Glutamatergic neuron (in vitro differentiated cells): ENCODE measurements at places on chromosomes 3 and 15. TPM values are rescaled to one million over a fixed set of nuclear protein-coding genes. Genes with fewer than 3 reads are reported as not detected.

GRCh38 chr3:195815169-195815771, 3.5 kb upstream of the MUC4 start:
- no peak overlapping the region for H3K4me3 ChIP-seq
- no peaks in the 10 kb centered on the region for H3K36me3 ChIP-seq
- peaks cover 4% of the 10 kb centered on the region for H3K27me3 ChIP-seq
- no peak for DNase-seq

DNA sequence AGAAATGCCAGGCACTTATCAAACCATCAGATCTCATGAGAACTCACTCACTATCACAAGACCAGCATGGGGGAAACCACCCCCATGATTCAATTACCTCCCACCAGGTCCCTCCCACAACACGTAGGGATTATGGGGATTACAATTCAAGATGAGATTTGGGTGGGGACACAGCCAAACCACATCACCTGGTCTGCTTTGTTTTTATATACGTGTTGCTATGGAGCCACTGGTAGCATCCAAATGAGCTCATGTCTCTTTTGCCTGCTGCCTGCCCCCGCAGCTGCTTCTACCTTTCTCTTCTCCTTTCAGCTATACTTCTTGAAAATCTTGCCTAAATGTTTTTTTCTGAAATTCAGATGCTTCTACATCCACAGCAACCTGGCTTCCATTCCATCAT, 26.8 kb upstream of the PCOLCE2 start:
- peaks cover 4% of the 10 kb centered on the region for H3K36me3 ChIP-seq
- H3K4me1 ChIP-seq: no peaks in the 10 kb centered on the region
- no peak overlapping the region for H3K27ac ChIP-seq
- H3K27me3 ChIP-seq: peaks cover 2% of the 10 kb centered on the region
- no peak for DNase-seq

GRCh38 chr3:4475804-4476203, 8.7 kb upstream of the SUMF1 start:
- no peak for DNase-seq
- H3K4me3 ChIP-seq: no peak overlapping the region
- H3K27ac ChIP-seq: no peak overlapping the region
- no peaks in the 10 kb centered on the region for H3K4me1 ChIP-seq
- H3K36me3 ChIP-seq: no peaks in the 10 kb centered on the region

DNA sequence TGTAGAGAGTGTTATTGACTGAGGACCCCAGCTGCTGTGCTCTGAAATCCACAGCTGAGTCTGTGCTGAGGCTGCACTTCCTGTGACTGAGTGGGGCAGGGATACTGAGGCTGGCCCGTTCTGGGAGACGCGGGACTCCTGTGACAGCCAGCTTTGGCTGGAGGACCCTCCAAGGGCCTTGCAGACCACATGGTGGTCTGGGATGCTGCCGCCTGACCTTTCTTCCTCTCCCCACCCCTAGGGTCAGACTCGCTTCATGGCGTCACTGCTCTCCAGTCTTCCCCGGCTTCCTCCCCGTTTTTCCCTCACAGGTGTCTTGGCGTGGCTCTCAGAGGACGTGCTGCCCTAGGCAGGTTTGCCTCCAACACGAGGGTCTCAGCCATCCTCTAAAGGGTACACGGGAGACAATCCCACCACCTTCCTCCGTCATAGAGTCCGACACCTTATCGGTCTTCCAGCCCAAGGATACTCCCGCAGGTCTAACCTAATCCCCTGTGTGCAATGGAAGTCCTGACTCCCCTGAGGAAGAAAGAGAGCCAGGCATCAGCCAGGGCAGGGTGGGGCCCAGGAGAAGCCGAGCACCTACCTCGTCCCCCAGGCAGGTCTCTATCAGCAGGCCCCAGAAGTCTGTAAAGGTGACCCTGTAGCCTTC, 19.9 kb upstream of the EHD4 start:
- no peaks in the 10 kb centered on the region for H3K36me3 ChIP-seq
- H3K4me3 ChIP-seq: no peak overlapping the region
- no peak overlapping the region for H3K27ac ChIP-seq

- no peak for DNase-seq
- peaks cover 5% of the 10 kb centered on the region for H3K36me3 ChIP-seq
- H3K27me3 ChIP-seq: peaks cover 2% of the 10 kb centered on the region
- no peak overlapping the region for H3K4me3 ChIP-seq
Observed at GRCh38 chr15:73985101-73985873, 6.8 kb downstream of the STOML1 start.

Gene KIF7
- 9.3 TPM for total RNA-seq

Gene ELP6
- total RNA-seq: 40.0 TPM

DNA sequence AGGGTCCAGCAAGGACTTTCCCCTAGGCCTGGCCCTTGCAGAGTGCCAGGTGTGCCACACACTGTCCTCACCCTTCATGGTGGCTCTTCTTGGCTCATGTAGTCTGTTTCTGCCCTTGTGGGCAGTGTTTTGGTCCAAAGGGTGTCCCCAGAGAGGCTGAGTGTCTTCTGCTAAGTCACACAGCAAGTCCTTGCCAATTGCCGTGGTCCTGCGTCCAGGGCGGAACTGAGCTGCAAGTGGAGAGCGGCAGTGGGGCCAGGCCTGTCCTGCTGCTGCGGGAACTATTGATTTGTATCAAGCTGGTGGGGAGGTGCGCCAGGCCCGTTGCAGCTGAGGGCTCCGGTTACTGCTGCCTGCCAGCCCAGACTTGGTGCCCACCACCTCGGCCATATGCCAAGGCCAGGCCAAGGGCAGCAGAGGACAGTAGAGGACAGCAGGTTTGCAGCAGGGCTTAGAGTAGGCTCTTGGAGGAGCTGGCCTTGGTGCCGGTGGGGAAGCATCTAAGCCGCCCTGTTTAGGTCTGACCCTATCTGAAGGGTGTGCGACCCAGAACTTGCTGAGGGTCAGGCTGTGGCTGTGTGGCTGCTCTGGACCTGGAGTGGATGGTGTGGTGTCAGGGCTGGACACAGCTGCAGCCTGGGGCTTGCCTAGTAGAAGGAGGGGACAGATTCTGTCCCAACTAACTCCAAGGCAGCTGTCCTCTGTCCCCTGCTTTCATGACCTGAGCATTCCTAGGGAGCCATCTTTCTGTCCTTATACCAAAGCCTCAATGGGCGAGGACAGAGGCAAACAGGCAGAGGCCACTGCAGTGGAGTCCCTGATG, 4.5 kb downstream of the AMIGO3 start:
- no peak overlapping the region for H3K27ac ChIP-seq
- H3K27me3 ChIP-seq: peaks cover 14% of the 10 kb centered on the region
- DNase-seq: no peak
- H3K4me1 ChIP-seq: peaks cover 8% of the 10 kb centered on the region
- H3K4me3 ChIP-seq: no peak overlapping the region

GRCh38 chr3:133506215-133506901, 67.1 kb upstream of the CDV3 start:
- no peaks in the 10 kb centered on the region for H3K4me1 ChIP-seq
- no peak overlapping the region for H3K4me3 ChIP-seq
- H3K27ac ChIP-seq: no peak overlapping the region
- no peak for DNase-seq

DNA sequence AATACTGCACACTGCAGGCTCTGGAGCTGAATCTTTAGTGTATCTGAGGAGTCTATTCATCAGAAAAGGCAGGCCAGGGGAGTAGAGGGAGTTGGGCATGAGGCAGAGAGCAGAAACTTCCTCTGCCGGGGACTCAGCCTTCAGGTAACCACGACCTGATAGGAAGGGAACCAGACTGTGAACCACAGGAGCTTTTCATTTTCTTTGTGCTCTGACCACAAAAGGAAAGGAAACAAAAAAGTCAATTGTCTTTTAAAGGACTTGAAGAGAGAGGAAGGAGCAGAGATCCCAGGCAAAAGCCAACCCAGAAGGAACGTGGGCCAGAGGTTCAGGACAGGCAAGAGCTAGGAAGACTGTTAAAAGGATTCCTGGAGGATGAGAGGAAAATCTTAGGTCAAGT, 573.3 kb downstream of the EPHB1 start:
- no peak for DNase-seq
- H3K27ac ChIP-seq: no peak overlapping the region
- no peaks in the 10 kb centered on the region for H3K36me3 ChIP-seq
- H3K4me1 ChIP-seq: no peaks in the 10 kb centered on the region
- H3K4me3 ChIP-seq: no peak overlapping the region

- H3K4me1 ChIP-seq: peaks cover 12% of the 10 kb centered on the region
- H3K27me3 ChIP-seq: no peaks in the 10 kb centered on the region
- no peak overlapping the region for H3K4me3 ChIP-seq
- H3K27ac ChIP-seq: no peak overlapping the region
- H3K36me3 ChIP-seq: peaks cover 8% of the 10 kb centered on the region
Observed at GRCh38 chr3:37820286-37820685, 41.4 kb upstream of the CTDSPL start.

- H3K27ac ChIP-seq: no peak overlapping the region
- H3K27me3 ChIP-seq: peaks cover 2% of the 10 kb centered on the region
- peaks cover 1% of the 10 kb centered on the region for H3K4me1 ChIP-seq
- no peak for DNase-seq
- H3K4me3 ChIP-seq: no peak overlapping the region
Observed at GRCh38 chr15:54808321-54808720, 388.4 kb downstream of the RSL24D1 start.

- no peak overlapping the region for H3K4me3 ChIP-seq
- peaks cover 33% of the 10 kb centered on the region for H3K4me1 ChIP-seq
- no peak overlapping the region for H3K27ac ChIP-seq
- no peak for DNase-seq
- H3K27me3 ChIP-seq: peaks cover 8% of the 10 kb centered on the region
Observed at GRCh38 chr3:127634653-127635052, 5.7 kb downstream of the PODXL2 start.

GRCh38 chr3:191415566-191415965, 45.4 kb upstream of the PYDC2 start:
- DNase-seq: no peak
- peaks cover 10% of the 10 kb centered on the region for H3K4me1 ChIP-seq
- no peak overlapping the region for H3K4me3 ChIP-seq
- peaks cover 3% of the 10 kb centered on the region for H3K27me3 ChIP-seq
- H3K36me3 ChIP-seq: peaks cover 4% of the 10 kb centered on the region

DNA sequence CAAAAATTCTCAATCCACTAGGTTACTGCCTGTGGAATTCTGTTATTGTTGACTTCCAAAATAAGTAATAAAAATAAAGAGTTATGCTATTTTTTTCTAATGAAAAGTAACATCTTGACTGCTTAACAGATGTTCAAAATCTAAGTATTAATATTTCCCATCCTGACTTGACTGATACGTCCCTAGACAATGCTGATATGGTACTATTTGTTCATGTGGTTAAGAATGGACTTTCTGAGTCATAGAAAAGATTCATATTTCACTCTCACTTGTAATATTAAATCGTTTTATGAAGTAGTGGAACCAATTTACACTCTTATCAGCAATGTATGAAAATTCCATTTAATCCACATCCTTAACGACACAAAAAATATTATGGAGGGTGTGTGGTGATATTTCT, 104.8 kb upstream of the PLSCR5 start:
- DNase-seq: no peak
- H3K4me1 ChIP-seq: no peaks in the 10 kb centered on the region
- H3K36me3 ChIP-seq: no peaks in the 10 kb centered on the region
- no peak overlapping the region for H3K27ac ChIP-seq
- H3K27me3 ChIP-seq: no peaks in the 10 kb centered on the region

- H3K27me3 ChIP-seq: peaks cover 20% of the 10 kb centered on the region
- DNase-seq: peak; percentile 93
- H3K4me1 ChIP-seq: peaks cover 19% of the 10 kb centered on the region
- H3K4me3 ChIP-seq: peak overlapping the region; percentile 98
- peak overlapping the region; percentile 100 for H3K27ac ChIP-seq
- H3K36me3 ChIP-seq: no peaks in the 10 kb centered on the region
Observed at GRCh38 chr3:38454884-38455638, 1.4 kb downstream of the ACVR2B start.

GRCh38 chr15:32685576-32685975, 32.2 kb upstream of the GREM1 start:
- H3K36me3 ChIP-seq: peaks cover 7% of the 10 kb centered on the region
- no peaks in the 10 kb centered on the region for H3K4me1 ChIP-seq
- DNase-seq: no peak
- no peak overlapping the region for H3K4me3 ChIP-seq
- no peaks in the 10 kb centered on the region for H3K27me3 ChIP-seq

Gene ANKUB1
- total RNA-seq: not detected

GRCh38 chr15:68556139-68556990, 22.4 kb upstream of the CORO2B start:
- H3K27me3 ChIP-seq: peaks cover 10% of the 10 kb centered on the region
- H3K36me3 ChIP-seq: no peaks in the 10 kb centered on the region
- H3K4me3 ChIP-seq: no peak overlapping the region
- no peak for DNase-seq
- no peak overlapping the region for H3K27ac ChIP-seq

Gene CELF6
- 4.1 TPM for total RNA-seq

Gene MAGI1
- 46.5 TPM for total RNA-seq

DNA sequence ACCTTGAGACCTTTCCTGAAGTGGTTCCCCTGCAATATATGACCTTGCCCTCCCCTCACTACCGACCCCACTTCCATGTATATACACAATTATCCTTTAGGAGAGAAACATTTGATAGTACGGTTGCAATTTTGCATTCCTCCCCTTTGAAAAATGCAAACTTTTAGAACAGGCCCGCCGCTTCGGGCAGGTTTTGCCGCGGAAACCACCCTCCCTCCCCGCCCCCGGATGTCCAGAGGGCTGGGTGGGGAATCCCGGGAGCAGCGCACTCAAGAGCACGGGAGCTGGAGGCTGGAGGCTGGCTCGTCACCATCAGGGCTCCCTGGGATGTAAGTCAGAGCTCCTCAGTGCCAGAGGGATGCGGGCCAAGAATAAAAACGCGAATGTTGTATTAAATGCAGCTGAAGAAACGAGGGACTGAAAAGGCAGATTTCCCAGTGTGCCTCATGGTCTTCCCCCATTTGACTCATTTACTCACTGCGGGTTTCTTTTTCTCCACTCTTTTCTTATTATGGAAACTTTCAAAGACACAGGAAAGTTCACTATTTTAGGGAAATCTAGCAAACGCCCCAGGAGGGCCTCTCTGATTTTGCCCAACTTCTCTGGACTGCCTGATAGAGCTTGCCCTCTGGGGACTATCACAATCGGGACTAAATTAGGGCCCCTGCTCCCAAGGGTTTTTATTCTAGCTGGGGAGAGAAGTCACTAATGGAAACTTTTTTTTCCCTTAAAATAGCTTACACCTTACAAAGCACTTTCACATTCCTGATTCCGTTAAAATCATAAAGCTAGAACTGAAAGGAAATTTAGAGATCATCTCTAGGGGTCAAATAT, 2.9 kb upstream of the USP3 start:
- peaks cover 30% of the 10 kb centered on the region for H3K27me3 ChIP-seq
- H3K27ac ChIP-seq: no peak overlapping the region
- peaks cover 20% of the 10 kb centered on the region for H3K4me1 ChIP-seq

GRCh38 chr3:125120379-125121122, 64.8 kb upstream of the HEG1 start:
- peak; percentile 55 for DNase-seq
- H3K36me3 ChIP-seq: no peaks in the 10 kb centered on the region
- no peak overlapping the region for H3K27ac ChIP-seq
- peaks cover 24% of the 10 kb centered on the region for H3K4me1 ChIP-seq
- peaks cover 2% of the 10 kb centered on the region for H3K27me3 ChIP-seq

Gene NSUN3
- total RNA-seq: 16.3 TPM

- H3K4me3 ChIP-seq: no peak overlapping the region
- no peak overlapping the region for H3K27ac ChIP-seq
- peaks cover 2% of the 10 kb centered on the region for H3K27me3 ChIP-seq
- no peaks in the 10 kb centered on the region for H3K4me1 ChIP-seq
- H3K36me3 ChIP-seq: peaks cover 6% of the 10 kb centered on the region
Observed at GRCh38 chr3:23623844-23624243, 181.9 kb upstream of the UBE2E1 start.

GRCh38 chr15:47484059-47484458, 233.2 kb upstream of the SEMA6D start:
- no peak overlapping the region for H3K4me3 ChIP-seq
- H3K36me3 ChIP-seq: peaks cover 8% of the 10 kb centered on the region
- DNase-seq: no peak
- no peak overlapping the region for H3K27ac ChIP-seq
- peaks cover 2% of the 10 kb centered on the region for H3K27me3 ChIP-seq

Gene NEK11
- 2.5 TPM for total RNA-seq

GRCh38 chr3:111598552-111598951, 3.4 kb upstream of the ZBED2 start:
- H3K4me3 ChIP-seq: no peak overlapping the region
- no peaks in the 10 kb centered on the region for H3K36me3 ChIP-seq
- no peak overlapping the region for H3K27ac ChIP-seq
- DNase-seq: no peak
